AG09309 (cell line): ENCODE measurements at places on chromosomes 16 and 17.
A peak's percentile ranks its signal among the peaks of the same experiment; 100 is the strongest.

GRCh38 chr17:17499402-17500145, 3.4 kb upstream of the RASD1 start:
- DNase-seq, result no peak

DNA sequence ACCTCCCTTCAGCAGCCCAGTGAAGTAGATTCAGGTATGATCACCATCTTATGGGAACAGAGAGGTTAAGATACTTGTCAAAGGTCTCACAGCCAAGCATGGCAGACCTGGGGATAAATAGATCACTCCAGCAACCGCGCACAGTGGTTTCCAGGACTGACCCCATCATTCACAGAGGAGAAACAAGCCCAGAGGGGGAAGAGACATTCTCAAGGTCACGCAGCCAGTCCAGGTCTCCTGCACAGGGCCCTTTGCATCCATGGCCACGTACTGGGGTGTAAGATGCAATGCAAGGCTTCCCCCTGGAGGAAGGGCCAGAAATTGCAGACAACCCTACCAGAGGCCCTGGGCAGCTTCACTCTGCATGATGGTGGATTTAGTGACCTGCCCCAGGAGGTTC, 19.9 kb downstream of the TLE7 start:
- no peak for DNase-seq

- no peak for DNase-seq
Measured at GRCh38 chr16:26189536-26189935, 497.8 kb downstream of the HS3ST4 start.

DNA sequence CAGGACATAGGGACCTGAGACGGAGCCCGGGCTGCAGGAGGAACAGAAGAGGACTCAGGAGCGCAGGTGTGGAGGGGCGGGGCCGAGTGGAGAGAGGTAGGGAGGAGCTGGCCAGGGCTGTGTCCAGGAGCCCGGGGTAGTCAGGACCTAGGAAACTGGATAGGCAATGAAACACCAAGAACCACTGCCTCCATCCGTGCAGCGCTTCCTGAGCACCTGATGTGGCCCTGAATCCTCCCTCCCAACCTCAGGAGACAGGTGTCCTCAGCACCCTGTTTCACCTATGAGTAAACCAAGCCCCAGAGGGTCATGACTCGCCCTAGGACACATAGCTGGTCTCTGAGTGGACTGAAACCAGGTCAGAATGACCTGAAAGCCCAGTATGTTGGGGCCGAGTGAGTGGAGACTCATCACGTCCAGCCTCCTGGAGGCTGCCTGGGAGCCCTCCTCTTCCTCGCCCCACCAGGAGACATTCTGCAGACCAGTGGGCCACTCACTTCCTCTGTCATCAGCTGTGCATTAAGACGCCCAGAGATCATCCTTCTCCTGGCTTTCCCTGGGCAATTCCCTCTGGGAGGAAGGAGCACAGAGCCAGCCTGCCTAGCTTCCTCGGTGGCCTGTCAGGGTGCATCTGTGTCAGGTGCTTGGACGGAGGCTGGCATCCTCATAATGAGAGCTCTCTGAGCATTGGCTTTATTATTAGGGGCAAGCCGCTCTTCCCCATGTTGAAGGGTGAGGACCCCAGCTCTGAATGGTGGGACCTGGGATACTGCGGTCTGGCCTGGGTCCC, 72.8 kb downstream of the SCNN1B start:
- DNase-seq, result no peak

- peak; percentile 74 for DNase-seq
Measured at GRCh38 chr17:13311306-13311705, 290.4 kb downstream of the HS3ST3A1 start.

GRCh38 chr16:51880776-51881175, 666.2 kb downstream of the TOX3 start:
- peak; percentile 39 for DNase-seq

DNA sequence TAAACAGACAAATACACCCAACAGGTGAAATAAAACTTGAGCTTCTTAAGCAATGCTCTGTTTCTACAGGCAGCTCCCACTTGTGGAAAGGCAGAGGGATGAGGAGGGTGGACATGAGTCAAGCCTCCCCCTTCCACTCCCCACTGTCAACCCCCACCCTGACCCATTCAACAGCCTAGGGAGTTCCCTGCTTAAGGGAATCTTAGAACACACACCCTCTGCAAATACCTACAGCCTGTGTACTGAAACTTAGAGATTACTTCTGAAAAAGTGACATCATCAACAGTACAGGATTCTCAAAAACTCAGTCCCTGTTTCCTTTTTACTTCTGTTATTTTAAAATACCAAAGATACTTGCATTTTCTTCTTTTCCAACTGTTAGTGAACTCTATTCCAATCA, 345.4 kb downstream of the SOX9 start:
- DNase-seq, result no peak

DNA sequence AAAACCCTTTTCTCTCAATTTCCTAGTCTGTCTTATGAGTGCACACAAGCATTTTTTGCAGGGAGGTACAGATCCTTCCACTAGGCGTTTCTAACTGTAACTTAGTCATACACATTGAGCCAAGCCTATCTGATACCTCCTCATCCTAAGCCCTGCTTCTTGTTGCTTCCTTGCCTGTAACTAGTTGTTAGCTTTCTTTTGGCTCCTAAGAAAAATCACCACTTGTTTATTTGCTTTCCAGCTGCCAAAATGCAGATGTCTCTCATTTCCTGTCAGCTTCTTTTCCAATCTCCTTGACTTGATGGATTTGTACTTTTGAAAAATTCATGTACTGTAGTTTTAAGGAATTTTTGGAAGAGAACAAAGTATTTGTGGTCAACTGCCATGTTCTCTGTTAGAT, 73.7 kb downstream of the TNRC6C start:
- DNase-seq, result no peak

DNA sequence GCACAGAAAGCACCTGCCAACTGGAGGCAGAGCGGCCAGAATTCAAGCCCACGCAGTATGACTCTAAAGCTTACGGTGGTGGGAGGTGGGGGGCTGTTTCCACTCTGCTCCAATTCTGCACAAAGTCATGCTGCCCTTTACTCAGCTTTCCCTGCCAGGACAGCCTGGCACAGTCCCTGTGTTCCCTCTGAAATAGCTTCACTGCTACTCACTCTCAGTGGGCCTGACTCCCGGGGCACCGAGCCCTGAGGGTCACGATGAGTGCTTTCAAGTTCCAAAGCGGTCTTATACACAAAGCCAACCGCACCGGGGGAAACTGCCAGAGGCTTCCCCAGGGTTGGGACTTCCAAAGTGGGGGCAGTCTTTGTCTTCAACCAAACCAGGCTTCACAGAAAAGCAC, 306.1 kb upstream of the XYLT1 start:
- no peak for DNase-seq

DNA sequence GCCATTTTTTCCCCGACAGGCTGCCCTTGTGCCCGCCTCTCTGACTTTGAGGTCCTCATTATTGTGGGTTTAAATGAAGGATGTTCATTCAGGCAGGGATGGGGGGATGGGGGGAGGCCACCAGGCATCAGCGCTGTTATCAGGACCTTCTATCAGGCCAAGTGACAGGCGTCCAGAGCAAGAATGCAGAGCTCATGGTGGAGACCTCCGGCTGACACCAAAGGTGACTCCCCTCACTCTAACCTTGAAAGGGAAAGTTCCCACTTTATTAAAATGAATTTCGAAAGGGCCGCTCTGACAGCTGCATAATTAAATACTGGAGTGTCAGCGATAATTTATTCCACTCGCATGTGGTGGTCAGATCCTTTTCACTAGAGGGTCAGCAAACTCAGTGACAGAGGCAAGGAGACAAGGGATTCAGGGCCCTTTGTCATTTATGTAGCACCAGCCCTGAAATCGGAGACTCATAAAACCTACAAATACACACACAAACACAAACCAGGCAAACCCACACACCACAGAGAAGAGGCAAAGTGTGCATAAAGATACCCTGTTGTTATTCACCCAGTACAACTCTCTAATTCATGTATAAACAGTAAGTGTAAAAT, 436.0 kb downstream of the MAF start:
- no peak for DNase-seq
